ENCODE measurements at places on chromosomes 12 and 14.
A peak's percentile ranks its signal among the peaks of the same experiment; 100 is the strongest.

- DNase-seq: no peak
These were observed 15.4 kb upstream of the TC2N start for GRCh38 chr14:91882776-91883175.

DNA sequence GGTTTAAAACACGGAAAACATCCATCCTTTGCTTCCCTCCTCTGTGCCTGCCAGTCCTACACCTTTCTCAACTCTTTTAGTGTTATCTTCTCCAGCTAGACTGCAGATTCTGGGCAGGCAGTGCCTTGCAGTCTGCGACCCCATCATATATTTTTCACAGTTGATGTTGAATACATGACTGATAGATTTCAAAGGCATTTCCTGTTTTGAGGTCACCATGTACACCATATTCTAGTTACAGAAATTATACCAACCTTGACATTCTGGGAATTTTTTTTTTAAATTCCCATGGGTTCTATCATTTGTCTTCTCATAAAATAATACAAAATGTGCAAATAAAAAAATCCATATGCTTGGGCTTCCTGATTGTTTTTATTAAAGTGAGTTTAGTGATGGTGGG is 16.6 kb downstream of the SOCS2 start:
- no peak for DNase-seq

DNA sequence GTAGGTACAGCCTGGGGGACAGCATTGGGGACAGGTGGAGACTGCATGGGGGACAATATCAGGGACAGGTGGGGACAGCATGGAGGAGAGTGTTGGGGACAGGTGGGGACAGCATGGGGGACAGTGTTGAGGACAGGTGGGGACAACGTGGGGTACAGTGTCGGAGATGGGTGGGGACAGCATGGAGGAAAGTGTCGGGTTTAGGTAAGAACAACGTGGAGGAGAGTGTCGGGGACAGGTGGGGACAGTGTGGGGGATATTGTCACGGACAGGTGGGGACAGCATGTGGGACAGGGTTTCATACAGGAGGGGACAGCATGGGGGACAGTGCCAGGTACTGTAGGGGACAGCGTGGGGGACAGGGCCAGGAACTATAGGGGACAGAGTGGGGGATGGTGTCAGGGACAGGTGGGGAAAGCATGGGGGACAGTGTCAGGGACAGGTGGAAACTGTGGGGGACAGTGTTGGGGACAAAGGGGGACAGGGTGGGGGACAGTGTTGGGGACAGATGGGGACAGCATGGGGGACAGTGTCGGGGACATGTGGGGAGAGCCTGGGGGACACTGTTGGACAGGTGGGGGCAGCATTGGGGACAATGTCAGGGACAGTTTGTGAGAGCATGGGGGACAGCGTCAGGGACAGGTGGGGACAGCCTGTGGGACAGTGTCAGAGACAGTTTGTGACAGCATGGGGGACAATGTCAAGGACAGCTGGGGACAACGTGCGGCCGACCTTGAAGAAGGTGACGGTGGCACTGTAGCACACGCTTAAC is 213.1 kb downstream of the TMEM121 start:
- DNase-seq: no peak

DNA sequence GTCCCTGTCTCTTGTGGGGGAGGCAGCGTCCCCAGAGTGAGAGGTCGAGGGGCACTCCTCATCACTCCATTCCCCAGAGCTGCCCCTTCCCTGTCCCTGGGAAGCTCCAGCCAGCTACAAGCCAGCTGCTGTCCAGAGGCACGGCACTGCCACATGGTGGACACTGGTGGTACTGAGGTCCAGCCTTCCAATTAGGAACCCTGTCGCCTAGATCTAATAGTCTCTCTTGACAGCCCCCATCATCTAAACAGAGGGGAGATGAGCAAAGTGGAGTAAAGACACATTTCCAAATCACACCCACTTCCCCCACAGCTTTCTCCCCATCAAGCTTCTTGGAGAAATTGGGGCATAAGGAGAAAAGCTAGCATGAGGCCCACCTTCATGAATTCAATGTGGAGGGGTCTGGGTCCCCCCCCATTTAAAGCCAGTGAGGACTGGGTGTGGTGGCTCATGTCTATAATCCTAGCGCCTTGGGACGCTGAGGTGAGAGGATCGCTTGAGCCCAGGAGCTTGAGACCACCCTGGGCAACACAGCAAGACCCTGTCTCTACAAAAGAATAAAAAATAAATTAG is 2.1 kb upstream of the INHBE start:
- DNase-seq: peak; percentile 95

- DNase-seq: no peak
These were observed 1217.5 kb downstream of the AACS start for GRCh38 chr12:126282691-126283090.

DNA sequence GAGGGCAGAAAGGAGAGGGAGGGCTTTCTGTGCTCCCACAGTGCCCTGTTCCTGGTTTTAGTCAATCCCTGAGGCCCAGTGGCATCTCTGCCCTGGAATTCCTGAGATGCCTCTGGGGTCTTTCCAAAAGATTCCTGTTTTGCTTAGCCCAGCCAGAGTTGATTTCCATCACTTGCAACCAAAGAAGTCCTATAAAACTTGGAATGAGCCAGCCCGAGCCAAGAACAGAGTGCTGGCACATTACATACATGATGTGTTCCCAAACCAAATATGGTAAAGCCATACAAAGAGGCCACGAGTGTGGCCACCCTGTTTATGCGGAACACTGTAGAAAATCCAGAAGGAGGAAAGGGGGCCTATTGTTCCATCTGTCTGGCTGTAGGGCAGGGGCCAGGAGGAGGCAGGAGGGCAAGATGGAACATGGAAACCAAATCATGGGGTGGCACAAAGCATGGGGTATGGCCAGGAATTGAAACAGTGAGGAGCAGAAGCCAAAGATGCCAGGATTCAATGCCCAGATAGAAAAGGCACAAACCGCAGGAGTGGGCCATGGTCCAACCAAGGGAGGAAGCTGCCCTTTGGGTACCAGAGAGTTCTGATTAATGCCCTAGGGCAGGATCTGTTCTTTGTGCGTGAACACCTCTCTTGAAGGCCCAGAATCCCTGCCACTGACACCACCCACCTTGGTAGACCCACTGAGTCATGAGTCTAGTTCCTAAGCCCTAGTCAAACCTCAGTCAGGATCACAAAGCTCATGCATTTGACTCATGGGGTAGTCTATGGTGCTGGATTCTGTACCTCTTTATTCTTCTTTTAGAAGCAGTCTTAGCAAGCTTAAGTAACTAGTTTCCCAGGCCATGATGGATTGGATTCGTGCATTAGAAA is 75.2 kb downstream of the LRRC74A start:
- no peak for DNase-seq

- DNase-seq: no peak
These were observed 278.9 kb upstream of the LMO3 start for GRCh38 chr12:16884819-16885218.

GRCh38 chr14:50823051-50823761 is 7.8 kb downstream of the NIN start:
- no peak for DNase-seq

DNA sequence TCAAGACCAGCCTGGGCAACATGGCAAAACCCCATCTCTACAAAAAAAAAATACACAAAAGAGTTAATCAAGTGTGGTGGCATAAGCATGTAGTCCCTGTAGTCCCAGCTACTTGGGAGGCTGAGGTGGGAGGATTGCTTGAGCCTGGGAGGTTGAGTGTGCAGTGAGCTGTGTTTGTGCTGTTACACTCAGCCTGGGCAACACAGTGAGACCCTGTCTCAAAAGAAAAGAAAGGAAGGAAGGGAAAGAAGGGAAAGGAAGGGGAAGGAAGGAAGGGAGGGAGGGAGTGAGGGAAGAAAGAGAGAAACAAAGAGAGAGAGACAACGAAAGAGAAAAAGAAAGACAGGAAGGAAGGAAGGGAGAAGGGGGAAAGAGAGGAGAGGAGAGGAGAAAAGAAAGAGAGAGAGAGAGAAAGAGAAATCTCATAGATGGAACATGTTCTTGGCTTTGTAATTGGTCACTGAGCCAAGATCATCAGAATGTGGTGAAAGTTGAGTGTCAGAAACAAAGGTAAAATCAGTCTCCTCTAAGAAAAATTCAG is 26.8 kb upstream of the NAP1L1 start:
- no peak for DNase-seq

GRCh38 chr14:103260629-103261124 is 73.4 kb upstream of the EIF5 start:
- no peak for DNase-seq

DNA sequence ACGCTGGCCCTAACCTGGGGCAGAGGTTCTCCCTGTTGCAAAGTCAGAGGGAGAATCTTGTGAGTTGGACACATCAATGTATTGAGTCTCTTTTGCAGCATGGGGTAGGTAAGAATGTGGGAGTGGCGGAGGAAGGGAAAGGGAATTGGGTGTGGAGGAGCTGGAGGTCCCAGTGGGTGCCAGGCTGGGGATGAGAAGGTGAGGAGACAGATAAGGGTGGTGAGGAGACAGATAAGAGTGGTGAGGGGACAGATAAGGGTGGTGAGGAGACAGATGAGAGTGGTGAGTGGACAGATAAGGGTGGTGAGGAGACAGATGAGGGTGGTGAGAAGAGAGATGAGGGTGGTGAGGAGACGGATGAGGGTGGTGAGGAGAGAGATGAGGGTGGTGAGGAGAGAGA is 72.9 kb upstream of the SFSWAP start:
- no peak for DNase-seq

DNA sequence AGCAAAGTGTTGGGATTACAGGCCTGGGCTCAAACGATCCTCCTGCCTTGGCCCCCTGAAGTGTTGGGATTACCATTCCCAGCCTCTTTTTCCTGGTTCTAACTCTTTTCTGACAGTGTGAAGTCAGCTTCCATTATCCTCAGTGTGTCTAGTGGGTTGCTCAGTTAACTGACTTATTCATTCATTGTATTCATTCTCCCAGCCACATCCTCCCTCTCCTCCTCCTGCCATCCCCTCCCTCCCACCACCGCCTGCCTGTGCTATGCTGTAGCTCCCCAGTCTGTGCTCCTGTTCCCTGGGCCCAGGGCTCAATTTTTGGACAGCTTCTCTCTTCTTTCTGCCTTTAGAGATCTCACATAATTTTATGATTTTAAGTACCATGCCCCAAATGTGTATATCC is 19.4 kb downstream of the ATP6V0A2 start:
- no peak for DNase-seq

- DNase-seq: peak; percentile 49
These were observed 6.0 kb downstream of the TEDC1 start for GRCh38 chr14:105496831-105497591.

- no peak for DNase-seq
These were observed 45.0 kb downstream of the ACTN1 start for GRCh38 chr14:68934066-68934465.

GRCh38 chr12:111991535-111991934 is 21.4 kb downstream of the TMEM116 start:
- no peak for DNase-seq

DNA sequence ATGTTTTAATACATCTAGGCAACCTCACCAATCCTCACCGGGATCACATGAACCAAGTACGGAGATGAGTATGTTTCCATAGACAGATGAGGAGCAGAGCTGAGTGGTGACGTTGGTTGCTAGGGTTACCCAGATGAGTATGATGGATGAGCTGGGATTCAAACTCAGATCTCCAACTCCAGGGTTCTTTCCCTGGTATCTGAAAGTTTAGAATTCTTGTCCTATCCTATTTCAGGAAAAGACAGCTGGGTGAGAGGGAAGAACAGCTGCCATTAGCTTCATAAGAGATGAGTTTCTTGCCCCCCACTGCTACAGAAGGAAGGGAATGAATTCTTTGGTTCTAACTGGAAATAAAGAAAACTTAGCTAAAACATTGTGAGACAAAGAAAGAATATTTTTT is 728.9 kb upstream of the TBX3 start:
- no peak for DNase-seq

DNA sequence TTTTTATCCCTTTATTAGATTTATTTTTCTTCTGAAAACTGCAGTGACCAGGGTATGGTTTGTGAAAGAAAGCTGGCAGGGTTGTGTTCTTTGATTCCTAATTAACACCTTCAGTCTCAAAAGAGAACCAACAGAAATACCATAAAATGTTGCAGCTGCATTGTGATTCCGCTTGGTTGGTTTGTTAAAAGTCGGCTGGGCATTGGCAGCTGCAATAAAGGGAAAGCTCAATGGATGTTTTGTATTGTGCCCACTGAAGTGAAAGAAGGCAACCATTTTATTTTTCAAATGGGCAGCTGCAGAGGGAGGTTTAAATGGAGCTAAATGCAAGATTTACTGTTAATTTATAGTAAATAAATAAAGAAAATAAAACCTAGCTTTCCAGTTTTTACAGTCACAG is 16.7 kb downstream of the LGR5 start:
- no peak for DNase-seq

DNA sequence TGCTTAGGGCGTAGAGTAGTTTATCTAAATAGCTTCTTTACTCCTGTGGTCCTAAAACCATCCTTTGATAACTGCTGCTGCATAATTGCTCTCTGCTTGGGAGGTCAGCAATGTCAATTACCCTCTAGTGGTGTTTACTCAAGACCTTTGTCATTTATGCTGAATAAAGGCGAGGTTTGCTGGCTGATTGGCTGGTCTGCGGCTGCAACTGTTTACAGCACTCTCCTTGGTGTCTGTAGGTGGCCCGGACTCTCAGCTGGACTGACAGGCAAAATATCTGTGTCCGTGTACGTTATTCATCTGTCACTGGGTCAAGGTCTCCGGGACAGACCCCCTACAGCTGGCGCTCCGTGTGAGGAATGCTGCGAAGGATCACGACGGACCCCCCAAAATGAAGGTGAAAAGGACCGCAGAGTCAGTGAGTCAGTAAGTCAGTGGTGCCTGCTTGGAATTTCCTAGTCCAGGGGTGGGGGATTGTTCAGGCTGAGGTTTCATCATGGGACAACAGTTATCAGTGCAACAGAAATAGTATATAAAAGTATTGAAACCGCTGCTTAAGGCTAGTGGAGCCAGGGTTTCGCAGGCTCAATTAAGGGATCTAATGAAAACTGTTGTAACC is 253.3 kb upstream of the DIO2 start:
- DNase-seq: no peak

DNA sequence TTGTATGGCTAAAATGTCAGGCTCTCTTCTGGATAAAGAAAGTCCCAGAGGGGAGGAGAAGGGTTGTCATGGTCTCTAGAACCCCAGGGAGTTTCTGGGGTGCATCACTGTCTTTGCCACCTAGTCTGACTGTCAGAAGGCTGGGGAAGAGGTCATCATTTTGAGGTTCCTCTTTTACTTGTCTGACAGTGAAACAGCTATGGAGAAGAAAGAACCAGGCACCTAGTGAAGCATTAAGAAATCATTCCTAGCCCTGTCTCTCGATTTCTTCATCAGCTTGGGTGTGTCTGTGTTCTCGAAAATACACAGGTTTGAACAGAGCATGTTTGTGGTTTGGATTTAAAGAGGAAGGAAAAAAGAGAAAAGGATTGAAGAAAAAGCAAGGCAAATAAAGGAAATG is 158.7 kb upstream of the LRIG3 start:
- DNase-seq: no peak

- peak; percentile 80 for DNase-seq
These were observed 24.1 kb upstream of the TRIM9 start for GRCh38 chr14:51118993-51119392.

- DNase-seq: peak; percentile 87
These were observed 16.1 kb downstream of the TAMALIN start for GRCh38 chr12:52022841-52023181.

GRCh38 chr12:115208098-115208497 is 524.1 kb upstream of the TBX3 start:
- no peak for DNase-seq

- DNase-seq: no peak
These were observed 7.7 kb upstream of the ATXN2 start for GRCh38 chr12:111606767-111607230.

Measured in islet precursor cell (in vitro differentiated cells).